Liver (tissue), 10 donors: ENCODE measurements at places on chromosomes 6 and 20.

DNA sequence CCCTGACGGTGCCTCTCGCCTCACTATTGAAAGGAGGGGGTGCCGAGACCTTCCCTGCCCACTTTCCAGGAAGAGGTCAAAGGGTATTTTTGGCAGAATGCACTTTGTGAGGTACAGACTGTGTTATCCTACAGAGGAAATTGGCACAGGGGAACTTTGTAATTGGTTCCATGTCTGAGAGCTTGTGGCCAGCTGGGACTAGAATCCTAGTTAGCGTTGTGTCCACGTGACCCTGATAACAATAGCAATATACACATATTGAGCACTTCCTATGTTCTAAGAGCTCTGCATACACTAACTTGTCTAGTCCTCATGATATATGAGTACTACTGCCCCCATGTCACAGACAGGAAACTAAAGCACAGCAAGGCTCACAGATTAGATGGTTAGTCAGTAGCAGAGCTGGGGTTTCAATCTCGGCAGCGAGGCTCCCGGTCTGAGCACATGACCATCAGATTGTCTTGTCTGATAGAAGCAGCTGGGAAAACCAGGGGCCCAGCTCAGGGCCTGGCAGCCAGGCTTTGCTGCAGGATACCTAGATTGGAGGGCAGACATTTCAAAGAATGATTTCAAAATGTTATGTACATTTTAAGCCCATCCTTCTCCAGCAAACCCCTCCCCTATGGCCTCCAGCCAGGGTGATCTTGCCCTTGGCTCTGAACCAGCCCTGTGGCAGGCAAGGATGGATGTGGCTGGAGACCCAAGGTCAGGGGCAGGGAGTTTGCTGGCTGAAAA, 1.4 kb downstream of the MAPK13 start:
- DNase-seq, result peak; percentile 74

DNA sequence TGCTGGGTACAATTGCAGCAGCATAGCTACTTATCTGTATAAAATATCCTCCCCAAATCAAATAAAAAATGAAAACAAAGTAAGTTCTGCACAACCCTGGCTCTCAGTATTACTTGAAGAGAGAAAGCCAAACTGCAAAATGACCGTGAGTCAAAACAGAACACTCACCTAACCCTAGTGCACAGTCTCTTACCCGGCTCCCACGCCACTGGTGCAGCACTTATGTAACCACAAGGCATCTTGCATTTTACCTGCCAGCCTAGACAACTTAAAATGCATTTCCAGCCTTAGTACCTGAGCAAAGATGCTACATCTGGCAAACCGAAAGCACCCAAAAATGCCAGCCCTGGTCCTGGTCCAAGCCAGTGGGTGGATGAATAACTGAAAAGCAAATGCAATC, 12.4 kb upstream of the SIRPB1 start:
- DNase-seq, result no peak

- DNase-seq, result no peak
Measured at GRCh38 chr6:161417717-161418462, 144.0 kb upstream of the AGPAT4 start.

GRCh38 chr6:45457141-45457540, 79.4 kb upstream of the SUPT3H start:
- DNase-seq, result no peak

- no peak for DNase-seq
Measured at GRCh38 chr6:117483645-117484016, 1.2 kb downstream of the DCBLD1 start.

GRCh38 chr6:75893058-75893775, 144.2 kb downstream of the MYO6 start:
- DNase-seq, result no peak

DNA sequence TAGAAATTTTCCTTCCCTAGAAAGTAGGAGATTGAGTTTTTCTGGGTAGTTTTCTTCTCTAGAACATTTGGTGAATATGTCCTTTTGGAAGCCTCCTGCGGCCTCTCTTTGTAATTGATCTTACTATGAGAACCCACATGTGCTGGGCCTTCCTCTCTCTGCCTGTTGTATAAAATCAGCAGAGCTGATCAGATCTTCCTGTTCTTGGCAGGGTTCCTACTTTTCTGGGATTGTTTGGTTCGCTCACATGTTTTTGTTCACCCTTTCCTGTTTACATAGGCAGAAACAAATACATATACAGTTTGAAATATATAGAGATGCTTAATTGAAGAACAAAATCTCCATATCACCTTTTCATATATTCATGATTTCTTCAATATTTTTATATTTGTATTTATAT, 57.8 kb downstream of the IL22RA2 start:
- no peak for DNase-seq

GRCh38 chr6:30601436-30601814, 15.6 kb downstream of the PPP1R10 start:
- no peak for DNase-seq

GRCh38 chr20:21326700-21327099, 23.6 kb downstream of the XRN2 start:
- DNase-seq, result no peak

- no peak for DNase-seq
Measured at GRCh38 chr6:170221753-170222400, 69.0 kb downstream of the DLL1 start.

- no peak for DNase-seq
Measured at GRCh38 chr6:141029908-141030307, 1102.8 kb upstream of the GJE1 start.
